A549 treated with AZD2906 at 1 μM for 4 hours (cell line): ENCODE measurements at places on chromosomes 12 and 14. TPM values are rescaled to one million over a fixed set of nuclear protein-coding genes. Genes with fewer than 3 reads are reported as not detected.

The PIANP gene
- total RNA-seq: 0.75 to 1.00 TPM (median 0.92 TPM) in 5 replicates

The FLVCR2 gene
- total RNA-seq: 14.0 to 16.0 TPM (median 14.8 TPM) in 5 replicates

The NKX2-8 gene
- total RNA-seq: 1.8 to 4.2 TPM (median 3.4 TPM) in 5 replicates

The C14orf132 gene
- total RNA-seq: 6.0 to 7.2 TPM (median 6.8 TPM) in 5 replicates

The TAS2R19 gene
- 0.15 TPM in 1 of 5 replicates, not detected in the others for total RNA-seq

The DEGS2 gene
- 1.5 to 3.7 TPM (median 3.0 TPM) in 5 replicates for total RNA-seq

The ABCC9 gene
- total RNA-seq: 0.01 to 0.03 TPM (median 0.01 TPM) in 4 of 5 replicates, not detected in the other

The RBP5 gene
- not detected in 5 replicates for total RNA-seq

The ACOT6 gene
- not detected in 5 replicates for total RNA-seq

The GDF3 gene
- not detected in 5 replicates for total RNA-seq

The DAO gene
- not detected in 5 replicates for total RNA-seq

The AMDHD1 gene
- 2.0 to 2.7 TPM (median 2.3 TPM) in 5 replicates for total RNA-seq

The HELB gene
- total RNA-seq: 0.80 to 1.3 TPM (median 1.2 TPM) in 5 replicates

The LRCOL1 gene
- not detected in 5 replicates for total RNA-seq

The RPGRIP1 gene
- 0.10 to 0.31 TPM (median 0.18 TPM) in 5 replicates for total RNA-seq

The PLA2G1B gene
- 0.20 TPM in 1 of 5 replicates, not detected in the others for total RNA-seq

The TSHR gene
- not detected in 5 replicates for total RNA-seq

The OR4N5 gene
- total RNA-seq: not detected in 5 replicates

The PLXNC1 gene
- total RNA-seq: 0.06 to 0.15 TPM (median 0.10 TPM) in 5 replicates

The ABHD12B gene
- total RNA-seq: not detected in 5 replicates

The ERP27 gene
- not detected in 5 replicates for total RNA-seq

The PAX9 gene
- total RNA-seq: 2.1 to 3.6 TPM (median 3.3 TPM) in 5 replicates

The GALNT16 gene
- total RNA-seq: 2.6 to 3.1 TPM (median 2.7 TPM) in 5 replicates

The TMEM229B gene
- 0.17 to 0.32 TPM (median 0.19 TPM) in 5 replicates for total RNA-seq

The METTL25 gene
- 1.9 to 4.3 TPM (median 2.6 TPM) in 5 replicates for total RNA-seq
